NCI-H1417 (cell line): ENCODE measurements at places on chromosomes 5 and 9.

DNA sequence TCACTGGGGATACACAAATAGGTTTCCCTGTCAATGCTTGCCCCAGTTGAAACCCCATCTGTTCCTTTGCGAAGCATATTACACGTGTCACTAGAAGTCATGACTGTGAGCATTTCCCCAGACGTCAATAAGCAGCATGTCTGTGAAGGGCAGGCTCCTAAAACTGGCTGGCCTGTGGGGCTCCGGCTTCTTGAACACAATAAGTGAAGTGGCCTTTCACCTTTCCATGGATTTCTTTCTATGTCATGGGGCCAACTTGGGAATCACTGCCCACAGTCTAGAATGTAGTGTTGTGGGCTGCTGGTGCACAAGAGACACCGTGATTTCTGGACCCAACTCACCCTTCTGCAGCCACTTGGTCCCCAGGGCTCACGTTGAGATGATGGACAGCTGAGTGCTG is 60.4 kb upstream of the CTSL start:
- no peak for DNase-seq

GRCh38 chr5:17395106-17395880 is 102.7 kb upstream of the TAF11L2 start:
- no peak for DNase-seq

- DNase-seq = no peak
Observed at GRCh38 chr5:107373549-107374263, 297.0 kb downstream of the EFNA5 start.

- no peak for DNase-seq
Observed at GRCh38 chr5:96493219-96493790, 60.3 kb upstream of the PCSK1 start.

DNA sequence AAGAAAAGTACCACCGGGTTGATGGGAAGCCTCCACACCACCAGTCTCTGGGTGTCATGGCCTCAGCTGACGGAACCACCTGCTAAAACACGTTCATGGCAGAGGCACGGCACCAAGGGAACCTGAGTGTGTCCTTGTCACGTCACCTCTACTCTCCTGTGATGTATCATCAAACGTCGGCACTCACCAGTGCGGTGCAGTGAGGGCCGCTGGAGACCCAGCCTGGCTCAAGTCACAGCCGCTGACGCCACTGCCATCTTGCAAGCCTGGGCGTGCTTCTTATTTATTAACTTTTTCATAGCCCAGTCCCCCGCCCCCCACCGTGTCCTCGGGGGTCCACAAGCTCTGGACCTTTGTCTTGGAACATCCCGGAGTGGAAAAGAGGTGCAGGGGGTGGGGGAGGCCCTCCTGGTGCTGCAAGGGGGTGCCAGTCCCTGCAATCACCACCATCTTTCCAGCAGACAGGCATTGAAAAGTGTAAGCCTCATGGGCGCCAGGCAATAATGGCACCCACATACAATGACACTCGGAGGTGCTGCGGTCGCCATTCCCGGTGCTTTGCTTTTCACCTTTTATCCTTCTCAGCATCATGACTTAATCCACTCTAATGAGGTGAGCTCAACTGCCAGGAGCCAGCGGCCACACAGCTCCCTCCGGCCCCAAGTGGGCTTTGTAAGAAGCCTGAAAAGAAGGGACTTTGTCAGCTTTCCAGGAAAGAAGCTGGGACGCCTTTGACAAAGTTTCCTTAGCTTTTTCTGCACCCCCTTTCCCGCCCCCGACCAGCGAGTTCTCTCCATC is 202.3 kb upstream of the IRX1 start:
- DNase-seq = no peak
